ENCODE measurements at places on chromosomes 11 and 22.

DNA sequence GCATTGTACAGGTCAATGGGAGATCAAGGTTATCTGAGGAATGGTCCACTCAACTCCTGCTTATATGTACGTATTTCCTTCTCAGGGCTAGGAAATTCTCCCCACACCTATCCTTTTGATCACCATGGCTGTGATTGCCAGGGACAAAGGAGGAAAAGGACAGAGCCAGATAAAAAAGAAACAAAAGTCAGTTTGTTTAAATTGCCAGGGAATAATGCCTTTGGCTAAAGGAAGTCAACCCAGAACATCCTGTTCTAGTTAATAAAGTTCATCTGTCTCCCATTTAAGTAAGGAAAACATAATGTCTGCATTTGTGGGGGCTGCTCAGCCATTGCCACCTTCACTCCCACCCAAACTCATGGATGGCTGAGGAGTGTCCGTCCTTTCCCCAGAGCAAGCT lies 124.7 kb downstream of the ME3 start:
- no peak for DNase-seq

- DNase-seq = no peak
Measured at GRCh38 chr22:49238181-49239141, 589.2 kb downstream of the BRD1 start.

DNA sequence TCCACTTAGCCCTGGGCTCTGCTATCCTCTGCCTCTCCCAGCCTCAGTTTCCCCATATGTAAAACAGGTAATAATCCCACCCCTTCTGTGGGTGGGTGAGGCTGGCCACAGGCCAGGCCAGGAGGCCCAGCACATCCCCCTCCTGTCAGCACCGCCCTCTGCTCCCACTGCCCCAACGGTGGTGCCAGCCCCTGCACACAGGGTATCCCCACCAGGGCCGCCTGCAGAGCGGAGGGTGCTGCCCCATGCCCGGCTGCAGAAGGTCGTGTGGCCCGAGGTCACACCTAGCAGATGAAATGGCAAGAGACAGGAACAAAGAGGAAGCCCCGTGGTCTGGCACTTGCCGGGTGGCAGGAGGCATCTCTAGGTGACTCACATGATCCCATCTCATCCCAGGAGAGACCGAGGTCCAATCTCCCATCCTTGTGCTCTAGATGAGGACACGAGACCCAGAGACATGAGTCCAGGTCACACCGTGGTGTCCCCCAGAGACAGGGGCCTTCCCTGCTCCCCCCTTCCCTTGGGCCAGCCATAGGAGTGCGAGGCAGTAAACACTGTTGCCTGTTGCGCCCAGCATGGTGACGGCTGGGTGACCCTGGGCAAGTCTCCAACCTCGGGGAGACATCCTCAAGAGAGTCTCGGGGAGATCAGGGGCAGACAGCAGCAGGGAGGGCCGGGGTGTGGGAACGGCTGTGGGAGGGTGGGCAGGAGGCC lies 27.2 kb upstream of the PPARA start:
- DNase-seq = no peak

DNA sequence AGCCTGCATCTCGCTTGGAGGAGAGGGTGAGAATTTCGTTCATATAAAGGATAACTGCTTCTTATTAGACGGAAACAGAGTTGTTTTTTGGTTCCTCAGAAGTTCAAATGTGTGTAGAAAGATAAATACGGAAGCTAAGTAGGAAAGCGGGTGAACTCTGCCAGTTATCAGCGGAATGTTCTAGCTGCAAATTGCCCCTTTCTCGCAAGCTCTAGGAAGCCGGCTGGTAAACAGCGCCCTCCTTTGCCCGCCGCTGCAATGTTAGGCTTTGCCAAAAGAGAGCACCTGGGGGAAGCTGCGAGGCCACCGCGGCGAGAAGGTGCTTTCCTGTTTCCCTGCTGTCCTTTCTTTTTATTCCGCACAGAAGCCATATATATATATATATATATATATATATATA lies 67.0 kb downstream of the IGLL5 start:
- DNase-seq = peak; percentile 30

DNA sequence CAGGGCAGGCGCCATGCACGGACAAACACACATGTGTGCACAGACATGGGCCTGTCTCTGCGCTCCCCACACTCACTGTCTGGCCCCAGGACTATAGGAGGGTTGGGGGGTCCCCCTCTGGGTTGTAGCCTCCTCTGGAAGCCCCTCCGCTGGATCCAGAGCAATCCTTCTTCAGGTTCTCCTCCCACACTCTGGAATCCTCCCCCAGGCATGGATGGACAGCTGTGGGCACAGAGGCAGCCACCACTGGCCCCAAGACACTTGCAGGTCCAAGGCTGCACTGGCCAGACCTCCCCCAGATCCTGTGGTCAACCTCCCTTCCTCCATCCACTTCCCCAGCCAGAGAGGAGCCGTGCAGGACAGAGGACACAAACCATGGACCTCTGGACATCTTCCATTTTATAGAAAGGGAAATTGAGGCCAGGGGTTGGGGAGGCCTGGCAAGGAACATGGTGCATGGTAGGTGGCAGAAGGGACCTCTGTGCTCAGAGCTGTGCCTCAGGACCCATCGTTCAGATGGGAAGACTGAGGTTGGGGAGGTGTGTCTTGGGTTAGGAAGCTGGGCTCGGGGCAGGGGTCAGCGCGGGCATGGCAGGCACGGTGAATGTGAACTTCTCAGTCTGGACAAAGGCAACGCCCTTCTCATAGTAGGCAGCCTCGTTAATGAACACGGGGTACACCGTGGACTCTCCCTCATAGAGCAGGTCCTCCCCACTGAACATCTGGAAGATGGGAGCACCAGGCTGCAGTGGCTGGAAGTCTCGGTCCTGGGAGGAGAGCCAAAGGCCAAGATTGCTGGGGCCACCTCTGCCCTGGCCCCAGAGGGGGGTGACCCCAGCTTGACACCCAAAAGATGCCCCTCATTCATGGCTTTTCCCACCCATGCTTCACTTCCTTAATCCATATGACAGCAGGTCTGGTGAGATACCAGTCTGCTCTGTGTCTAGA lies 2.9 kb upstream of the TBX10 start:
- no peak for DNase-seq

Measured in activated T-cell treated with anti-CD3 and anti-CD28 coated beads for 48 hours (primary cell).